ENCODE measurements at places on chromosomes 7 and 10.

DNA sequence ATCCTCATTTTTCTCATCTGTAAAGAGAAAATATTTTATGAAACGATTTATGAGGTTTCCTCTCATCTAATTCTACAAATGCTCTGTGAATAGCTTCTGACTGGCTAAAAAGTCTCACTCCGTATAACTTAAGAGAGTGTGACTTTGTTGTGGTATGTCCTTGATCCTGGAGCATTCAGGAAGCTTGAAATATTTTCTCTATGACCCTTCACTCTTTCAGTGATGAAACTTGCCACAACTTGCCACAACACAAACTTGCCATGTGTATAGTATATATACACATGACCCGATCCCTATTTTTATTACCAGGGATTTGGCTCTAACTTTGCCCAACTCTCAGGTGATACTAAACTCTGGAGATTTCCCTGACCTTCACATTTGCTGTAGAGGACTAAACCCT is 74.1 kb downstream of the TES start:
- DNase-seq = no peak

- no peak for DNase-seq
These were observed 139.9 kb downstream of the CCDC71L start for GRCh38 chr7:106520962-106521514.

GRCh38 chr10:14478604-14479003 is 147.9 kb upstream of the FRMD4A start:
- DNase-seq = peak; percentile 14

DNA sequence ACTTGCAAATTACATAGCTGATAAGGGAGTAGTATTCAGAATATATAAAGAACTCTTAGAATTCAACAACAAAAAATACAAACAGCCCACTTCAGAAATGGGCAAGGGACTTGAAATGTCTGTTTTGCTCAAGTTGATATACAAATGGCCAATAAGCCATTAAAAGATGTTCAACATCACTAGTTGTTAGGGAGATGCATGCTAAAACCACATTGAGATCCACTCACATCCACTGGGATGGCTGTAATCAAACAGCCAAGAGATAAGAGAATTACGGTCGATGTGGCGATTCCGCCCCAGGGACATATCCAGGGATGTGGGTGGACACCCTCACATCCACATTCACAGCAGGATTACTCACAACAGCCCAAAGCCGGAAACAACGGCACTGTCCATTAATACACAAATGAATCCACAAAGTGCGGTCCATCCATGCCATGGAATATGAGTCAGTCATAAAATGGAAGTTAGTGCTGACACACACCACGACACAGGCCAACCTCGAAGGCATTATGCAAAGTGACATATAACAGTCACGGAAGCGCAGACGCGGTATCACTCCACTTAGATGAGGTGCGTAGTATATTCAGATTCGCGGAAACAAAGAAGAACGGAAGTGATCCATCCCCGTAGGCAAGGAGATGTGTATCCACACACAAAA is 227.8 kb downstream of the DNAJB6 start:
- DNase-seq = no peak

DNA sequence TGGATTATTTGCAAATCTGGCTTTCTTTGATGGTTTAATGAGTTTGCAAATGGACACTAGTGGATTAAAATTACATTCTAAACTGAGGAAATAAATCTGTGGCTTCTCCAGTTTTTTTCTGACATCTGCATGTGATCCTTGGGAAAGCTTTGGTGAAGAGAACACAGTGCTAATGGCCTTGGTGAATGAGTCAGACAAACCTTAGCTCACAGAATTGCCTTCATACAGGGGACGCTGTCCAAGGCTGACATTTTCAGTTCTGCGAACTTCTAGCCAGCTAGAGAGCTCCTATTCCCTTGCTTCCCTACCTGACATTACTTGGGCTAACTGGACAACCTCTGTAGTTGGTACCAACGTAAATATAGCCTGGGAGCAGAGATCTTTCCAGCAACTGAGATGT is 21.2 kb downstream of the BMPER start:
- no peak for DNase-seq

DNA sequence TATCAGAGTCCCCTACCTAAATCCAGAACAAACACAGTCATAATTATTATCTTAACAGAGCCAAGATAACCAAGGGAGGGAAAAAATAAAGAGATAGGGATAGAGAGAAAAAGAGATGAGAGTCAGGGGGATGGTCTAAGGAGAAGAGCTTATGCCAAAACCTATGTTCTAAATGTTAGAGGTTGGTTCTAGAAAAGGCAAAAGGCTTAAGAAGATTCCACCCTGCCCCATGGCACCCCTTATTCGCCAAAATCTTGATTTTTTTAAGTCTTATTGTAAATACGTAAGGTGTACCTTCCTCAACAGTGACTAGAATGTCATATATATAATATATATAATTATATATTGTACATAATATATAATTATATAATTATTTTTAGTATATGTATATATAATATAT is 29.6 kb upstream of the CTNNA3 start:
- DNase-seq = no peak

DNA sequence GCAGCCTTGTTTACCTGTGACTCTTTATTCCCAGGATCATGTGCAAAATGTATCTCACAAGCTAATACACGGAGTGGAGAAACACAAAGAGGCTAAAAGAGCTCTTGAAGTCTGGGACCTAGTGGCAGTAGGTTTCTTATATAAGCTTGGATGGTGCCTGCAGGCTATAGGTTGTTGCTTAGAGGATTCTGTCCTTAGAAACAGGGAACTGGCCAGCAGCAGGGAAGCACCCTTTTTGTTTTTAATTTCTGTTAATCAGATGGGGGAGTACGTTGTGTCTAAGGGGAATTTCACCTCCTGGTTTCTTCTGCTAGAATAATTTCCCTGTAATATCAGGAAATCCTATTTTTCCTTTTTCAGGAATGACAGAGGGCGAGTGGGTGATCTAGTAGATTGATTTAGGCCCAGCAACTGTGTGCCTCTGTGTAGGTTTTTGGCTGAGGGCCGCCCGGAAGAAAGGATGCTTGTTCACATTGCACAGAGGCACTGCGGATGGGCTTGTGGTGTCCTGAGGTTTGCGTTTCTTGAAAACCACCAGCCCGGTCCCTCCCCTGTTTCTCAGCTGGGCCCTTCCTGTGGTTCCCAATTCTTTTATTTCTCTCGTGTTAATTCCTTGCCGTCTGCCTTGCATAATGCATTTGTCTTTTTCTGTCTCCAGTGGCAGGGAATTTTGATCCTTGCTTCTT is 158.0 kb downstream of the CAMK1D start:
- no peak for DNase-seq

DNA sequence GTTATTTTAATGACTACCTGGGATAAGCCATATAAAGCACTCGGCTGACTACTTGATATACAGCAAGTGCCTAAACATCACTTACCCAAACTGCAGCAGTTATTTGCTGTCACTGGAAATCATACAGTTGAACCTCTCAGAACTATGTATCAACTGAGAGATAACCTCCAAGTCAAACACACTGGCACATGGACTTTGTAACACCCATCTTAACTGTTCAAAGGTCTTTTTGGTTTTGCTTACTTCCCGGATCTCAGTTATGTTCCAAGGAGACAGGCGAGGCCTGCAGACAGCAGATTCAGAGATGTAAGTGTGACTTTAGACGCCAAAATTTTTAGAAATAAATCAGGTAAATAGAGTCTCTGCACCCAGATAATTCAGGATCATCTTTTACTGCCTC is 34.6 kb upstream of the DAGLB start:
- DNase-seq = no peak

- DNase-seq = no peak
These were observed 6.7 kb upstream of the IMMP2L start for GRCh38 chr7:111568870-111569462.

DNA sequence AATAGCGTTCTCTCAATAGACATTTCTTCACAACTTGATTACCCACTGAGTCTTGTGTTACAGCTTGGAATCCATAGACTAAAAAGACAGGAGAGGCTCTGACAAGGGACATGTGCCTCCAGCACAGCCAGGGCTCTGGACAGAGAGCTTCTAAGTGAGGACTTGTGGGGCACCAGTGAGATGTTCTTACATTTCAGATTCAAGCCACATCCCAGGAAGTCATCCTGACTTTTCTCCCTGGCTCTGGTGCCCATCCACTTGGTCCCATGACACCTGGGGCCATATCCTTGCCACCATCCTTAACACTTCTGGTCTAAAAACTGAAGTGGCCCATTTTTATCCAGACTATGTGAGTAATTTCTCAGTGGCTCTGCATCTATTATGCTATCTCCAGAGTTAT is 440.1 kb downstream of the TCERG1L start:
- no peak for DNase-seq

DNA sequence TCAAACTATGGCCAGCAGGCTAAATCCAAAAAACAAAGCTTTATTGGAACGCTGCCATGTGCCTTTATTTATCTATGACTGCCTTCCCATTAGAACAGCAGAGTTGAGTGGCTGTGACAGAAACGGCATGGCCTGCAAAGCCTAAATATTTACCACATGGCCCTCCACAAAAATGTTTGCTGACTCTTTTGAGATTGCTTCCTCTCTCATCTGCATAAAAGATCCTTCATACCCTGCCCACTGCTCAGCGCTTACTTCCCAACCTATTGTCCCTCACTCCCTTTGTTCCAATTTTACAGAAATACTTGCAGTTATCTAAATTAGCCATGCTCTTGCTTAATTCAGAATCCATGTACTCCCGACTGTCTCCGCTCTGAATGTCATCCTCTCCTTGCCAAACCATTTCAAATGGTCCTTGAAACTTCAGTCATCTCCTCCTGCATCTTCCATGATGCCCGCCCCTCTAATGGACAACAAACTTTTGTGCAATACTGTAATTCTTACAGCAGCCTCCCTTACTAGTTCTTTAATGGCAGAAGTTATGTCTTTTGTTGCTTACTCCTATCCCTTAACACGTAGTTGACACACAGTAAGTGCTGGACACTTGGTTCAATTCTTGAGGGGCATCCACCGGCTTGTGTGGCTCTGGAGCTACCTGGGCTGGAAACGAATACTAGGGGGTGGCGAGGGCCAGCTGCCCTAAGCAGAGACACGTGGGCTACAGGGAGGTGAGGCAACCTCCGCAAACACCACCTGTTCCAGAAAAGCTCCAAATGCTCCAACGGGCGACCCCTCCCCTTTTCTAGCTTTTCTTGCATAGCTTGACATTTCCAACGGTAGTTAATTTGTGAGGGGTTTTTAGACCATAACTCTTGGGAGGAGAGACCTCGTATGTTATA is 832 bp downstream of the XRCC2 start:
- no peak for DNase-seq

DNA sequence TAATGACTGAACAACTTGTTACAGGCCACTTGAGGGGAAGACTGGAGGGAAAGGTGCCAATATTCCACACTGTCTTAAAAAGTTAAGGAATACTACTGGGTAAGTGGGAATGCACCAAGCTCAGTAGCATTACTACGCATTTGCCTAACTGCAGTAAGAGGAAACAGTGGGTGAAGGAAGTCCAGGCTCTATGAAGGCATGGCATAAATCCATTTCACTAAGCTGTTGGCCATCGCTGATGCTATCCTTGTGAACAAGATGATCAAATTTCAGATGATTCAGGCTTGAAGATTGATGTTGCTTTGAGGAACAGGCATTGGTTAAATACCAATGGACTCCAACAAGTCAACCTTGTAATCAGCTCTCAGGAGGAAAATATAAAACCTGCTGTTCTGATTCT is 44.2 kb upstream of the TES start:
- DNase-seq = no peak

GRCh38 chr10:108862676-108863350 is 1060.5 kb downstream of the XPNPEP1 start:
- no peak for DNase-seq

All from CD4-positive, alpha-beta T cell treated with Interleukin-17A for 1 hour (primary cell).